Right cardiac atrium (tissue), 5 donors: ENCODE measurements at places on chromosomes 7 and 10.

GRCh38 chr7:2440608-2441245, 35.5 kb downstream of the GRIFIN start:
- DNase-seq = no peak

GRCh38 chr10:21720090-21720489, 186.1 kb downstream of the MLLT10 start:
- DNase-seq = no peak

GRCh38 chr7:45901566-45901965, 13.3 kb downstream of the IGFBP1 start:
- DNase-seq = no peak

GRCh38 chr10:55091691-55092328, 290.8 kb upstream of the PCDH15 start:
- no peak for DNase-seq

DNA sequence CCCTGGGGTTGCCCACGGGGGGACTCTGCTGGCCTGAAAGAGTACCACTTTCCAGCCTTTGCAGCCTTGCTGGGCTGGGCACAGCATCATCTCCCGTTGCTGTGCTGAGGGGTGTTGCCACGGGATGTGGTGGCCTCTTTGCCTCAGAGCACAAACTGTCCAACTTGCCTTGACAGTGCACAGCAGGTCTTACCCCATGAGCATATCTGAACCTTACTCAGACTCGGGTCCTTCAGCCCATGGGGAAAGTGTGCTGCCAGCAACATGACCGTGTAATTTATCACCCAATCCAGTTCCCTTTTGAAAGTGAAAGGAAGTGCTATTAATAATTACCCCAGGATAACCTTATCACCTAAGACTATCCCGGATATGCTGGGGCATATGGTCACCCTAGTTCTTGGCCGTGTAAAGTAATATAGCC, 46.8 kb downstream of the TBXAS1 start:
- no peak for DNase-seq

DNA sequence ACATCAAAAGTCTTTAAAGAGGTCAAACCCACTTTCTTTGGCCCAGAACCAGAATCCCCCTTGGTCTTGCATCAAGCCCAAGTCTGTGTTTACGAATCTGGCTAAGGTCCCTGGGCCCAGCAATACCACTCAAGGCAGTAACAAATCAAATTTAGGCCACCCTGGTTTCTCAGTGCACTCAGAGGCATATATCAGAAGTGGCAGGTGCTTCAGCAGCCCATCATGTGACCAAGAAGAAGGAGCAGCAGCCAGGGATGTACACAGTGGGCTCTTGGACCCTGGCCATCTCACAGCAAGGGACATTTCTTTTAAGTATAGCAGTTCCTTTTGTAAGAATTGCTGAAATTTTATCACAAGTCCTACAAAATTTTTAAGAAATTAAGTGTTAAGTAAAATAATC, 7.3 kb upstream of the SLC25A13 start:
- DNase-seq = no peak
